ENCODE measurements at places on chromosomes 1 and 21.

- DNase-seq = no peak
Observed at GRCh38 chr1:26336477-26337205, 17.3 kb downstream of the CRYBG2 start.

DNA sequence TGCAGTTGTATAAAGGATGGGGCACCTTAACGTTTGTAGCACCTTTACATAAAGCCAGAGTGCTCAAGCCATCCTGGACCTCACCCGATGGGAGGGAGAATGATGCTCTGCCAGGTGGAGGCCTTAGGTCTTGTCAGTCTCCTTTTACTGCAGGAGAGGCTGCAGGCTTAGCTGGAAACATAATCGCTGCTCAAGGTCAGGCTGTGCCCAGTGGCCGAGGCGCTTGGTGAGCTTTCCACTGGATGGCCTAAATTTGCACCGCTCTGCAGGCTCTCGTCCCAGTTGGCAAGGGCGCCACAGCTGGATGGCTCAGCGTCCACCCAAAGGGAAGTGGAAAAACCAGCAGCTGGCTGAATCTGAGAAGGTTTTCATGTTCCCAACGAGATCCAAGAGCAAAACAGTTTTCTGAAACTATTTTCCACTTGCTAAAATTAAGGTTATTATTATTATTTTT is 438.9 kb downstream of the CAMTA1 start:
- no peak for DNase-seq

DNA sequence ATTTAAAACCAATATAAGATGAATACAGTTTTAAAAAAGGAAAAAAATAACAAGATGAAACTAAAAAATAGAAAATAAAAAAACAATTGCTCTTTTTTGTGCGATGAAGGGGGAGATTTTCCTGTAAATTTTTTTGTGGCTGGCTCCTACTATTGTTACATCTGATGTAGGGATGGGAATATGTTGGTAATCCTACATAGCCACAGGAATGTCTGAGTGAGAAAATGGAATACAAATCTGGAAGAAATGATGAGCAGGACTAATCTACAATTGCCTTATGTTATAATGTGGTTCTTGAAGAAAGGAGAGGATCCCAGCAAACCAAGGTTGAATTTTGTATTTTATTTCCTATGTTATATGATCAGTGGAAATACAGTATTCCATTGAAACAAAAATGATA is 40.9 kb downstream of the ATP6V1G3 start:
- no peak for DNase-seq

- DNase-seq = no peak
Observed at GRCh38 chr1:17213148-17213781, 8.3 kb downstream of the PADI1 start.

- DNase-seq = no peak
Observed at GRCh38 chr1:153776352-153776751, 1.1 kb downstream of the SLC27A3 start.

- no peak for DNase-seq
Observed at GRCh38 chr1:21586846-21587601, 77.8 kb downstream of the ALPL start.

DNA sequence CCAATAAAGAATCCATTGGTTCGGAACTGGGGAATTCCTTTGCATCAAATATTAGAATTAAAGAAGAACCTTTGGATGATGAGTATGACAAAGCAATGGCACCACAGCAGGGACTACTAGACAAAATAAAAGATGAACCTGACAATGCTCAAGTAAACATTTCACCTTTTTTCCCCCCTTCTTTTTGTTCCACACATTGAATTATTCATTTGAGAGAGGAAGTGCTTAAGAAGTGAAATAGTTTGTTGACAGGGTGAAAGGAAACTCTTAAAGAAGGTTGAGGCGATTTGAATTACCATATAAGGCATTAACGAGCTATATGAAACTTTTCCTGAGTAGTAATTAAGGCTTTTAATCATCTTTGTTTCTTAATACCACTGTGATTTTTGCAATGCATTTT is 93.1 kb downstream of the ZMYM4 start:
- DNase-seq = no peak

GRCh38 chr1:156308078-156308477 is 9.0 kb upstream of the VHLL start:
- DNase-seq = no peak

DNA sequence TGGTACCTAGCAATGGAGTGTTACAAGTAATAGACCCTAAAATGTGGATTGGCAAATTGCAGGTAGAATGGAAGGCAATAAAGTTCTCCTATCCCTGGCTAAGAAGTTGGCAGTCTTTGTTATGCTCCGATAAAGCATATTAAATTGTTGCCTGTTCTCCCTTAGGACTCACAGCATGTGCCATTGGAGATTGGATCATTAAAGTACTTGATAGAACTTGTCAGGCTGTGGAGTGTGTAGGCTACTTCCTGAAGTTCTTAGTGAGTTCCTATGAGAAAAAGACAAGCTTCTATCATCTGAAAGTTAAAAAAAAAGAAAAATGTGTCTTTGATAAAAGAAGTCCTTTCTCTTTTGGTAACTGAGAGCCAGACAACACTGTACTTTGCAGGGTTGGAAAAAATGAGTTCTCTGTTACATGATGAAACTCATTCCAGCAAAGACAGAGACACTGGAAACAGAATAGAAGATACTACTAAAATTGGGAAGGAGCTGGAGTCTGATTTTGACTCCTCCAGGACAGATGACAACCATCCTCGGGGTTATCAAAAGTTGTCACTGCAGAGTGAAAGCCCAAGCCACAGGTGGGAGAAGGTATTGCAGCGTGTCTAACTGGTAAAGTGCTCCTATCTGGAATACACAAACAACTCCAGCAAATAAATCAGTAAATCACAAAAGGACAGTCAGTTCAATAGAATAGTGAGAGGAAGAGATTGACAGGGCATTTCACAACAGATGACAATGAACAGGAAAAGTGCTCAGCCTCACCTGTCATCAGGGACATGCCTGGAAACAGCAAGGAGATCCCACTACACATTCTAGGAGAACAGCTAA is 87.5 kb upstream of the WDR26 start:
- DNase-seq = no peak
